ENCODE measurements at places on chromosomes 13 and 19.
A peak's percentile ranks its signal among the peaks of the same experiment; 100 is the strongest.

- DNase-seq = no peak
These were observed 158.7 kb upstream of the GPR12 start for GRCh38 chr13:26919311-26919710.

GRCh38 chr19:50790922-50791467 is 780 bp downstream of the ACP4 start:
- no peak for DNase-seq

DNA sequence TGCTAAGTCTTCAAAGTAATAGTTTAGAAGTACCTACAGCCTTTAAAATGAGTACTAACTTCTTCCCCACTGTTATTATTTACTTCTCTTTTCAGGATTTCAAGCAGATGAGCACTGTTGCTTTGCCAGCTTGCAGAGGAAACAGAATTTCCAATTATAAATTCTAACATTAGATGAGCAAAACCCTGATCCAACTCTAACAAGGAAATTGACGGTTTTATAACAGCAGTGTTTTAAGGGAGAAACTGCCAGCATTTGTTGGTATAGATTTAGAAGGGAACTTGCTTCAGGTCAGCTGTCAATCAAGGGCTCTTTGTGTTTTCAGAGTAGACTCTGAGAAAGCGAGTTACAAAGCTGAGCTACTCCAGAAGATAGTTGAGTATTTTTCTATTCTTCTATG is 120.5 kb downstream of the RAP2A start:
- no peak for DNase-seq

DNA sequence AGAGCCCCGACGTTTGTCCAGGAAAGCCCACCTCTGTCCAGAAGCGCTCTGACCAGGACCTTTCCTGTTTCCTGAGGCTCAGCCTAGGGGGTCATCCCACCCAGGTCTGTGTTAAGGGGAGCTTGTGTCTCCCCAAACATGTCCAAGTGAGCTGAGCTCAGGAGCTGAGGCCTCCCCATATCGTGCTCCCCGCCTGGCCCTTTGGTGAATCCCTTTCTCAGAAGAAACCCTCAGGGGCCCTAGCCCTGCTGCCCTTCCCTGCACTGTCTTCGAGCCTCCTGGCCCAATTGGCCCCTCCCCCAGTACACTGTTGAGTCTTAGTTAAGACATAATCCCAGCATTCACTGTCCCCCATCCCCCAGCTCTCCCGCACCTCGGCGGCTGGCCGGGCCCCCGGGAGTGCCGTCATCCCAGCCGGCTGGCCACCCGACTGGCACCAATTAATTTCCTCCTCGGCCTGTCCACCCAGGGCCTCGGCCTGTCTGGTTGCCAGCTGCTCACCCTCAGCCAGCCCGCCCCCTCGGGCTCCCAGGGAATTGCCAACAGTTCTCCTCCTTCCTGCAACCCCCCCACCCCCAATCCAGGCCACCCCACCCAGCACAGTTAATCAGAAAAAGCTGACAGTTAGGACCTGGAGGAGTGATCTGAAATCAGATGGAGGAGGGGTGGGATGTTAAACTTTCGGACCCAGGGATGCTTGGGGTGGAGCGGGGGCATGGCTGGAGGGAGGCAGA is 13.6 kb downstream of the IER2 start:
- DNase-seq = peak; percentile 89

- DNase-seq = no peak
These were observed 346.6 kb downstream of the COG6 start for GRCh38 chr13:40002016-40002415.

DNA sequence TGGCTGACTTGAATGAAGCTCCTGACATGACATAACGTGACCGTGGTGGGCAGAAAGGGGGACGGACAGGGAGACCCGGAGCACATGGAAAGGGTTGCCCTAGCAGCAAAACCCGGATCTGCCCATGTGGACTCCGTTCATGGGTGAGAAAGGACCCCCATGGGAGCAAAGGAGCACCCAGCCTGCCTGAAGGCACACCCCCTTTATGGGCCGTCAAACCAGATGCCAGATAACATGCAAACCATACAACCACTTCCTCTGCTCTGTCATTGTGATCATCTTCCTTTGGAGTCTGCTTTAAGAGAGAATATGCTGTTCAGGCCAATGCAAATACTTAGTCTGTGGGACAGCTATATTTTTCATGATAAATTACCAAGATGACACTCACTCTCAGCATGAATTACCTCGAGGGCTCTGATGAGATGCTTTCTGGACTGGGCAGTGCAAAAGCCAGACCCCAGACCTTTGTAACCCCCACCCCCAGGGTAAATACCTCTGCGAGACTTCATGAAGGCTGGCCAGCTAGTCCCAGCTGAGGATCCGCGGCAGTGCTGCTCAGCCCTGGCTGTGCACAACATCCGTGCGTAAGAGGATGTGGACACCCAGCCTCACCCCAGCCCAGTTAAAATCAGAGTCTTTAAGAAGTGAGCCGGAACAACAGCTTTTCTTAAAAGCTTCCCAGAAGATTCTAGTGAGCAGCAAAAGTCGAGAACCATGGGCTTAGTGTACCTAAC is 126.6 kb downstream of the USP12 start:
- no peak for DNase-seq
